ENCODE measurements at places on chromosomes 7 and 10. TPM values are rescaled to one million over a fixed set of nuclear protein-coding genes. Genes with fewer than 3 reads are reported as not detected.

GRCh38 chr10:13719425-13719824 is 132.7 kb downstream of the PRPF18 start:
- H3K4me3 ChIP-seq, result peak overlapping the region; percentile 44
- H3K4me1 ChIP-seq, result peaks cover 55% of the 10 kb centered on the region
- H3K36me3 ChIP-seq, result no peaks in the 10 kb centered on the region

DNA sequence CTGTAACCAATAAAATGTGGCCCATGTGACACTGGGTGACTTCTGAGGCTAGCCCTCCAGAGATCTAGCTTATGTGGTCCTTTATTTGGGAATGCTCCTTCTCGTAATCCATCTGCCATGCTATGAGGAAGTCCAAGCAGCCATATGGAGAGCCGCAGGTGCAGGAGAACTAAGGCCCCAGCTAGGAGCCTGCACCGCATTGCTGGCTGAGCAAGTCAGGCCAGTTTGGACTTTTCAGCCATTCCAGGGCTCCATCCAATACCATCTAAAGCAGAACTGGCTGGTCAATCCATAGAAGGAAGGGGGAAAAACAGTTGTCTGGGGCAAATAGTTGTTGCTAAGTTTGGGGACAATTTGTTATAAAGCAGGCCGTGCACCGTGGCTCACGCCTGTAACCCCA is 32.6 kb downstream of the KLRG2 start:
- DNase-seq, result no peak
- no peaks in the 10 kb centered on the region for H3K27me3 ChIP-seq
- no peaks in the 10 kb centered on the region for H3K4me1 ChIP-seq
- no peak overlapping the region for H3K27ac ChIP-seq
- H3K4me3 ChIP-seq, result no peak overlapping the region
- H3K36me3 ChIP-seq, result no peaks in the 10 kb centered on the region

- H3K4me1 ChIP-seq, result peaks cover 52% of the 10 kb centered on the region
- H3K36me3 ChIP-seq, result peaks cover 2% of the 10 kb centered on the region
- no peaks in the 10 kb centered on the region for H3K27me3 ChIP-seq
- peak overlapping the region; percentile 71 for H3K27ac ChIP-seq
Measured at GRCh38 chr10:24467136-24467535, 256.6 kb downstream of the ARHGAP21 start.

DNA sequence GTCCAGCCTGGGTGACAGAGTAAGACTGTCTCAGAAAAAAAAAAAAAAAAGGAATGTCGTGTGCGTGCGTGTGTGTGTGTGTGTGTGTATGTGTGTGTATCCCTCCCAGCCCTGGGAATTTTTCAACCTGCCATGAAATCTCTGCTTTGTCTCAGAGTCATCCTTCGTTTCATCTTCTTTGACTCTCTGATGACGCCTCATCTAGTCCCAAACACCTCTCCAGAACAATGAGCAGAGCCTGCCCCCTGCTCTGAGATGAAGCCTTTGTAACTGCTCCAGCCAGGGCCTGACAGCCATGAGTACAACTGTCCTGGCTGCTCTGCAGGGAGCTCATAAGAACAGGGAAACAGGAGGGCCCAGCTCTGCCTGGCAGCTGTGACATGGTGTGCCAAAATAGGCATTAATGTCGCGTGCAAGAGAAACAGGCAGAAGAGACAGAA is 149.5 kb downstream of the FAM107B start:
- no peak overlapping the region for H3K4me3 ChIP-seq
- DNase-seq, result no peak
- H3K4me1 ChIP-seq, result 0 out of 2 replicates have a peak, but pooled peaks cover 9% of the 10 kb centered on the region

- no peak for DNase-seq
- no peaks in the 10 kb centered on the region for H3K27me3 ChIP-seq
- no peak overlapping the region for H3K4me3 ChIP-seq
- no peaks in the 10 kb centered on the region for H3K4me1 ChIP-seq
- no peaks in the 10 kb centered on the region for H3K36me3 ChIP-seq
Measured at GRCh38 chr10:116254422-116255155, 18.4 kb downstream of the GFRA1 start.

GRCh38 chr7:44955733-44956132 is 23.1 kb downstream of the MYO1G start:
- no peak overlapping the region for H3K27ac ChIP-seq
- H3K4me1 ChIP-seq, result no peaks in the 10 kb centered on the region
- no peak for DNase-seq

DNA sequence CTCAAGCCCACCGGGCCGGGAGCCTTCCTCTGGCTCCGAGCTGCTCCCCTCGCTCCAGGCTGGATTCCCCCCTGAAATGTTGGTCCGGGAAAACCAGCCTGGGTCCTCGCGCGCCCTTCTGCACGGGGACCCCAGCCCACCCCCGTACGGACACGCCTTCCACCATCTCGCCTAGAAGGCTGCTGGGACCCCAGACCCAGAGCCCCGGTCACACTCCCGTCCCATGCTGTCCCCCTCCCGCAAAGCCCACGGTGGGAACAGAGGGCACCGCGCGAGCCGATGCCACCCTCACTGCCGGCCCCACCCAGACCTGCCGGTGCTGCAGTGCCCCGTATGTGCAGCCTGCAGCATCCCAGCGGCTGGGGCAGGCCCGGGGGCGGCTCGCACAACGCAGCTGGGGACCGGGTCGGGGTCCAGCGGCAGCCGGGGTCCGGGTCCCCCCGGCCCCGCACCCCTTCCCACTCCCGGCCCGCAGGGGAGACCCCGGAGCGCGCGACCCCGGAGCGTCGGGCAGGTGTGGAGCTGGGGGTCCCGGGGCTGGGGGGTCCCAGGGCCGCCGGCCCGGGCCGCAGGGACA is 871 bp downstream of the SPOCK2 start:
- H3K4me1 ChIP-seq, result peaks cover 12% of the 10 kb centered on the region
- H3K27ac ChIP-seq, result no peak overlapping the region
- no peaks in the 10 kb centered on the region for H3K27me3 ChIP-seq
- no peak for DNase-seq
- H3K36me3 ChIP-seq, result no peaks in the 10 kb centered on the region

DNA sequence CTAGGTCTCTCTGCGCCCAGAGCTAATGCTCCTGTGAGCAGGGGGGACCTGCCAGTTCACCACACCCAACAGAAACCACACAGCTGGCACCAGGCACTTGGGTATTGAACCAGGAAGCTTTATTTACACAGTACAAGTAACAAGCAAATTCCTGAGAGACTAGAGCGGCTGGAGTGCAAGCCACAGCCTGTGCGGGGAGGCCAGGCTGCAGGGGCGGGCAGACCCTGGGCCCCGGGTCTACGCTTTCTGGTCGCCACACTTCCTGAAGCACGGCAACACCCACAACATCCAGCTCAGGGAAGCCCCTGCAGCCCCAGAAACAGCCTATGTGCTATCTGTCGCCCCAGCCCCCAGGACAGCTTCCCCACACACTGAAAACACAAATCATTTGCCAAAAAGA is 125.0 kb downstream of the FAM53B start:
- no peaks in the 10 kb centered on the region for H3K4me1 ChIP-seq
- no peak for DNase-seq
- H3K36me3 ChIP-seq, result no peaks in the 10 kb centered on the region
- no peaks in the 10 kb centered on the region for H3K27me3 ChIP-seq

The CEP41 gene
- total RNA-seq, result 14.3 TPM

The GRB10 gene
- 87.2 TPM for total RNA-seq

The MAD1L1 gene
- 58.6 TPM for total RNA-seq

The DNAH11 gene
- total RNA-seq, result 2.0 TPM

The RAMP3 gene
- not detected for total RNA-seq

The LAMB4 gene
- total RNA-seq, result 0.52 TPM

The CYP2C19 gene
- total RNA-seq, result 1.0 TPM

All from Caco-2 (cell line).